Renal cortex interstitium (tissue), 15 donors: ENCODE measurements at places on chromosomes 2 and 18. TPM values are rescaled to one million over a fixed set of nuclear protein-coding genes. Genes with fewer than 3 reads are reported as not detected.

- no peak for DNase-seq
These were observed 210.5 kb upstream of the PIK3C3 start for GRCh38 chr18:41744421-41745030.

GRCh38 chr18:8944871-8945245 lies 157.6 kb upstream of the NDUFV2 start:
- no peak for DNase-seq

GRCh38 chr2:205889114-205889513 lies 196.9 kb downstream of the INO80D start:
- DNase-seq: no peak

- no peak for DNase-seq
These were observed 94.1 kb downstream of the UBE2E3 start for GRCh38 chr2:181074457-181074856.

GRCh38 chr2:230589025-230589424 lies 123.6 kb upstream of the CAB39 start:
- no peak for DNase-seq

DNA sequence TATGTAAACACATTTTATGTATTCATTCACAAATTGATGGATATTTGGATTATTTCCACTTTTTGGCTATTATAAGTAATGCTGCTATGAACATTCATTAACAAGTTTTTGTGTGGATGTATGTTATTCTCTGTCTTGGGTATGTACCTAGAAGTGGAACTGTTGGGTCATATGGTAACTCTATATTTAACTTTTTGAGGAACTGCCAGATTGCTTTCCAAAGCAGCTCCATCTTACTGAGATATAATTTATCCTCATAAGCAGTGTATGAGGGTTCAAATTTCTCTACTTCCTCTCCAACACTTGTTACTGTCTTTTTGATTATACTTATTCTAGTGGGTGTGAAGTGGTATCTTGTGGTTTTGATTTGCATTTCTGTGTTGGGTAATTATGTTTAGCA lies 7.1 kb upstream of the EML6 start:
- no peak for DNase-seq

GRCh38 chr2:54632733-54633692 lies 90.4 kb upstream of the EML6 start:
- DNase-seq: no peak

GRCh38 chr2:192236136-192236535 lies 41.4 kb upstream of the TMEFF2 start:
- DNase-seq: no peak

DNA sequence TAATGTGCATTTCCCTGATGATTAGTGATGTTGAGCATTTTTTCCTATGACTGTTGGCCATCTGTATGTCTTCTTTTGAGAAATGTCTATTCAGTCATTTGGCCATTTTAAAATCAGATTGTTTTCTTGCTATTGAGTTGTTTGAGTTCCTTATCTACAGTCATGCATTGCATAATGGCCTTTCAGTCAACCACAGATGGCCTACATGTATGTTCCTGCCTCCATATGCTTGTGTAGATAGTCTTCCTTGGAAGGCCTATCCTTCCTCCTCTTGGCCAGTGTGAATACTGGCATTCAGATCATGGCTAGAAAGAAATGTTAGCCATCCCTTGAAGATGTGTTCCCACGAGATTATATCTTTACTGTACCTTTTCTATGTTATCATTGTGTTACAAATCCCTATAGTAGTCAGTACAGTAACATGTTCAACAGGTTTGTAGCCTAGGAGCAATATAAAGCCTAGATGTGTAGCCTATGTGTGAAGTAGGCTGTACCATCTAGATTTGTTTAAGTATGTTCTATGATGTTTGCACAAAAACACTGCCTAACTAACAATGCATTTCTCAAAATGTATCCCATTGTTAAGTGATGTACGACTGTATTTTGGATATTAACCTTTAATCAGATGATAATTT lies 65.6 kb upstream of the CD302 start:
- DNase-seq: no peak

Gene KRTCAP3
- 10.8 TPM for polyA plus RNA-seq

Gene RAD51AP2
- polyA plus RNA-seq: 0.17 TPM

Gene METTL5
- 51.9 TPM for polyA plus RNA-seq

Gene CRYBA2
- not detected for polyA plus RNA-seq

Gene COL4A4
- 48.3 TPM for polyA plus RNA-seq

Gene GALNT5
- 0.62 TPM for polyA plus RNA-seq

Gene ACTG2
- 0.51 TPM for polyA plus RNA-seq

Gene ASIC4
- 0.12 TPM for polyA plus RNA-seq

Gene COX5B
- polyA plus RNA-seq: 247 TPM
